Esophagus muscularis mucosa (tissue), 4 donors: ENCODE measurements at places on chromosomes 13 and 19. TPM values are rescaled to one million over a fixed set of nuclear protein-coding genes. Genes with fewer than 3 reads are reported as not detected.

- H3K36me3 ChIP-seq: no peaks in the 10 kb centered on the region
- no peaks in the 10 kb centered on the region for H3K27me3 ChIP-seq
- H3K4me3 ChIP-seq: no peak overlapping the region
Measured at GRCh38 chr13:111629926-111630325, 309.5 kb downstream of the TEX29 start.

DNA sequence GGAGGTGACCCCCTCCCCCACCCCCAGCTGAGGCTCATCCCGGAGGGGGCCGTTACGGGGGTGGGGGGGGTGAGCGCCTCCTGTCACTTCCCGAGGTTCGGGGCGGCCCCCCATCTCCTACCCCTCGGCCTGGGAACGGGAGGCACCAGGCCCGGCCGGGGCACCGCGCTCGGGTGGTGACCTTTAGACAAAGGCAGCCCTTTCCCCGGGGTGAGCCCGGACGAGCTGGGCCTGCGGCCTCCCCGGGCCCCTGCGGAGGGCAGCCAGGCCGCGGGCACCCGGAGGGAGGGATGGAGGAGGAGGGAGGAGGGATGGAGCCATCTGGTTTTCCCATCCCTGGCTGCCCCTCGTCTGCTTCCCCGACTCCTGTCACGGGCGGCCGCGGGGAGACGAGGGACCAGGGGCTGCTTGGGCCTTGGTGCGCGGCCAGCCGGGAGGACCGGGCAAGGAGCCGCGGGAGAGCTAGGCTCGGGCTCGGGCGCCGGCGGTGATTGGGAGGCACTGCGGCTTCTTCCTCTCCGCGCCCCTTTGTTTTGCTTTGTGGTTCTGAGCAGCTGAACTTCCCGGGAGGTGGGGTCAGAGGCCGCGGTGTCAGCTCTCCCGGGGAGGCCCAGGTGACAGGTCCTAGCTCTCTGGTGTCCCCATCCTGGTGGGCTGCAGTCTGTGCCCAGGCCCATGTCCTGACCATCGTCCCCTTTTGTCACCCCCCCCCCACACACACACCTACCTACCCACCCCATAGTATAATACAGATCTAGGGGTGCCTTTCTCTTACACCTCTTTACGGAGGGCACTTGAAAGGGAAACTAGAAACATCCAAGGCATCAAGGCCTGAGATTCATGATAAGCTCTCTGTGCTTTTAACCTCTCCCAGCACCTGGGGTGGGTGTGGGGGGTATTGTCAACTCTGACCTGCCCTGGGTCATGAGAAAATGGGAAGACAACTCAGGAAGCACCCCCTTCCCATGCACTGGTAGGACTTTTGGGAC is 1.3 kb downstream of the BICRA start:
- H3K27ac ChIP-seq: peak overlapping the region; percentile 99
- H3K4me1 ChIP-seq: peaks cover 38% of the 10 kb centered on the region
- H3K4me3 ChIP-seq: peak overlapping the region; percentile 87

DNA sequence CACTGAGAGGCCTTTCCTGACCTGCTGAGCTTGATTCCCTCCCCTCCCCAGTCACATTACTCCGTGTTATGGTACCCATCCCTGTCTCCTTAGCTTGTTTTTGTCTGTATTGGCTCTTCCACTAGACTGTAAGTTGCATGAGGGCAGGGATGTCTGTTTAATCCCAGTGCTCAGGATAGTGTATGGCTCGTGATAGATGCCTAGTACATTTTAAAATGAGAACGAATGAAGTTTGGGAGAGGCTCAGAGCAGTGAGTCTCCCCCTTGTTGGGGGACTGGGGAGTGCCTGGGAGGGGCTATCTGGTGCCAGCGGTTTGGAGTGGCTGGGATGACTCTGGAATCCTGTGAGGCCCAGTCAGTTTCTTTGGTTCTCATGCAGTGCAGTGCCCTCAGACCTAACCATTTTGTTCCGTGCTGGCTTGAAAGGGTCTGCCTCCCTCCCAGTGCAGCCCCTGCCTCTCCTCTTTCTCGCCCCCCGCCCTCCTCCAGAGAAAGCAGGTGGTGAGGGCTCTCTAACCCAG is 35.5 kb downstream of the ACTN4 start:
- H3K4me1 ChIP-seq: peaks cover 99% of the 10 kb centered on the region
- no peak overlapping the region for H3K4me3 ChIP-seq
- H3K27me3 ChIP-seq: no peaks in the 10 kb centered on the region
- DNase-seq: no peak
- H3K27ac ChIP-seq: peak overlapping the region; percentile 98

DNA sequence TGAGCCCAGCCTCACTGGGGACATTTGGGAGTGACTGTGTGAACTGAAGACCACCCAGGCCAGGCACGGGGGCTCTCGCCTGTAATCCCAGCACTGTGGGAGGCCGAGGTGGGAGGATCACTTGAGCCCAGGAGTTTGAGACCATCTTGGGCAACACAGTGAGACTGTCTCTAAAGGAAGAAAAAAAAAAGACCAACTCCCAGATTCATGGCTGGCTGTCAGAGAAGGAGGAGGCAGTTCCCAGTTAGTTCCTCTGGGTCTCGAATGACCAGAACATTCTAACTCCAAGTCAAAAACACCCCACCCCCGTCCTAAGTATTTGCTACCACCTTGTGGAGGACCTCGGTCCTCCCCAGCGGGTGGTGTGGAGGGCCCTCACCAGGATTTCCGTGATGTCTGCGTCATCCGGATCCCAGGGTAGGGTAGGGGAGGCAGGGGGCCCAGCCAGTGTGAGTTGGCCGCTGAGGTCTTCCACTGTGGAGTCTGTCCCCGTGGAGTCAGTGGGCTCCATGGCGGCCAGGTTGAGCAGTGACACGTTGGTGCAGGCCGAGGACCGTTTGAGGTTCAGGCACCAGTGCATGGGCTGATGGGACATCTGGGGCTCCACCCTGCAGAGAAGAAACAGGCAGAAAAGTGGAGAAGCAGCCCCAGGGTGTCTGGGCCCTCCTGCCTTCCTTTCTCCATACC is 1.3 kb downstream of the TSKS start:
- peak overlapping the region; percentile 53 for H3K27ac ChIP-seq
- no peak overlapping the region for H3K4me3 ChIP-seq
- no peaks in the 10 kb centered on the region for H3K36me3 ChIP-seq
- DNase-seq: no peak
- H3K27me3 ChIP-seq: peaks cover 6% of the 10 kb centered on the region

DNA sequence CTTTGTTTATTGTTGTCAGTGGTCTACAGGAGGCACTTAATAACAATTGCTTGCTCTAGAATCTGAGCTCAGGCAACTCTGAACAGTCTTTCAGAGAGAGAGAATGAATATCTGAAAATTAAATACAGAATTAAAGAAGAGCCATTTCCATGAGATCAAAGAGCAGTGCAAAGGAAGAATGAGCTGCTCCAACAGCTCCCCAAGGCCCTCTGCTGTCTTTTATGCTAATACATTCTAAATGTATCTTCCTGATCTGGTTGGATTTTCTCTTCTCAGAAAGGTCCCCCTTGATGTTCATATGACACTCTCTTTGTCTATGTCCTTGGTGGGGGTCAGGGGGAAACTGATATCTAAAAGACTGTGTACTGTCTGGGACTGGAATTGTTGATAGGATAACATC is 1029.6 kb downstream of the PCDH9 start:
- H3K4me1 ChIP-seq: no peaks in the 10 kb centered on the region
- no peaks in the 10 kb centered on the region for H3K36me3 ChIP-seq
- no peak overlapping the region for H3K4me3 ChIP-seq
- H3K27ac ChIP-seq: no peak overlapping the region

GRCh38 chr13:59345311-59345710 is 818.4 kb downstream of the DIAPH3 start:
- DNase-seq: no peak
- no peaks in the 10 kb centered on the region for H3K27me3 ChIP-seq
- no peak overlapping the region for H3K4me3 ChIP-seq
- H3K4me1 ChIP-seq: peaks cover 16% of the 10 kb centered on the region
- H3K36me3 ChIP-seq: no peaks in the 10 kb centered on the region

- no peak overlapping the region for H3K4me3 ChIP-seq
- DNase-seq: no peak
- no peaks in the 10 kb centered on the region for H3K36me3 ChIP-seq
- H3K27me3 ChIP-seq: no peaks in the 10 kb centered on the region
- H3K4me1 ChIP-seq: no peaks in the 10 kb centered on the region
Measured at GRCh38 chr19:14840206-14840605, 5.2 kb upstream of the OR7A5 start.

GRCh38 chr19:1744822-1745563 is 8.3 kb upstream of the ONECUT3 start:
- peaks cover 20% of the 10 kb centered on the region for H3K4me1 ChIP-seq
- no peak for DNase-seq
- H3K36me3 ChIP-seq: no peaks in the 10 kb centered on the region
- no peak overlapping the region for H3K4me3 ChIP-seq
- peaks cover 16% of the 10 kb centered on the region for H3K27me3 ChIP-seq

DNA sequence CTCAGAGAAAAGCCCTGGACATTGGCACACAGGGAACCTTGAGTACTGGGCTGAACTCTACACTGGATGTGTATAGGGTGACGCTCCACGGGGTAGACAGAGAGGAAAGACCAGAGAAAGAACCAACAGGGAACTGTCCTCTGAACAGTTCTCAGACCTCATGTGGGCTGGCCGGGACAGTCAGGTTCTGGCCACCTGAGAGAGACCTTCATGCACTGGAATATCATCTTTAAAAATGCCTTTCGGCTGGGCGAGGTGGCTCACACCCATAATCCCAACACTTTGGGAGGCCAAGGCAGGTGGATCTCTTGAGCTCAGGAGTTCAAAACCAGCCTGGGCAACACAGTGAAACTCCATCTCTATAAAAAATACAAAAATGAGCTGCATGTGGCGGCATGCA is 143.8 kb upstream of the GJB6 start:
- no peak for DNase-seq
- no peak overlapping the region for H3K4me3 ChIP-seq
- no peak overlapping the region for H3K27ac ChIP-seq
- H3K36me3 ChIP-seq: no peaks in the 10 kb centered on the region
- no peaks in the 10 kb centered on the region for H3K27me3 ChIP-seq

DNA sequence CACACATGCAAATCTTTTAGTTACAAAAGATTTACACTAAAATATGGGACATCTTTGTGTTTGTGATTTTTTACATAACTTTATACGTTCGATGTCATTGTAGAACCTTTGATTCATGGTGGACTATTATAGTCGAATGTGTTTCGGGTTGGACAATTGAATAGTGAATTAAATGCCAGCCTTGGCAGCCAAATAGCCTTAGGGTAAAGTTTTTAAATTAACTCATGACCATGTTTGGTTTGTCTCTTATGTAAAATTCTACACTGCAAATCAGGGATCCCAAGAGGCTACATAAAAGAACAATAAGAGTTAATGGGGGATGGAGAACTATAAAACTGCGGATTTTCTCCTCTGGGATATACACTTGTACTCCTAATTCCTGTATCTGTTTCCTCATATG is 1735.6 kb upstream of the SPRY2 start:
- H3K4me1 ChIP-seq: no peaks in the 10 kb centered on the region
- no peaks in the 10 kb centered on the region for H3K36me3 ChIP-seq
- no peak overlapping the region for H3K27ac ChIP-seq
- H3K4me3 ChIP-seq: no peak overlapping the region
- no peak for DNase-seq

- H3K4me3 ChIP-seq: no peak overlapping the region
- no peaks in the 10 kb centered on the region for H3K36me3 ChIP-seq
- no peak for DNase-seq
- no peaks in the 10 kb centered on the region for H3K27me3 ChIP-seq
- no peak overlapping the region for H3K27ac ChIP-seq
Measured at GRCh38 chr13:63910511-63910910, 2494.9 kb upstream of the PCDH20 start.

DNA sequence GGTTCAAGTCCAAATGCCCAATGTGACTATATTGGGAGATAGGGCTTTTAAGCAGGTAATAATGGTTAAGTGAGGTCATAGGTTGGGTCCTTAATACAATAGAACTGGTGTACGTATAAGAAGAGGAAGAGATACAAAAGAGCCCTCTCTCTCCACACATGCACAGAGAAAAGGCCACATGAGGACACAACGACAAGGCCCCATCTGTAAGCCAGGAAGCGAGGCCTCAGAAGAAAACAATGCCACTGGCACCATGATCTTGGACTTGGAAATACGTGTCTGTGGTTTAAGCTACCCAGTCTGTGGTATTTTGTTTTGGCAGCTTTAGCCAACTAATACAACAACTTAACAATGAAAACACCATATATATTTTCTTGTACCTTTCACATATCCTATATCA is 23.4 kb upstream of the RFC3 start:
- H3K36me3 ChIP-seq: no peaks in the 10 kb centered on the region
- H3K27ac ChIP-seq: no peak overlapping the region
- H3K27me3 ChIP-seq: no peaks in the 10 kb centered on the region
- DNase-seq: no peak
- H3K4me1 ChIP-seq: peaks cover 25% of the 10 kb centered on the region

GRCh38 chr19:46704379-46705076 is 12.4 kb downstream of the PRKD2 start:
- H3K36me3 ChIP-seq: peaks cover 84% of the 10 kb centered on the region
- peaks cover 8% of the 10 kb centered on the region for H3K4me1 ChIP-seq
- peak; percentile 95 for DNase-seq
- H3K27me3 ChIP-seq: no peaks in the 10 kb centered on the region
- no peak overlapping the region for H3K27ac ChIP-seq

DNA sequence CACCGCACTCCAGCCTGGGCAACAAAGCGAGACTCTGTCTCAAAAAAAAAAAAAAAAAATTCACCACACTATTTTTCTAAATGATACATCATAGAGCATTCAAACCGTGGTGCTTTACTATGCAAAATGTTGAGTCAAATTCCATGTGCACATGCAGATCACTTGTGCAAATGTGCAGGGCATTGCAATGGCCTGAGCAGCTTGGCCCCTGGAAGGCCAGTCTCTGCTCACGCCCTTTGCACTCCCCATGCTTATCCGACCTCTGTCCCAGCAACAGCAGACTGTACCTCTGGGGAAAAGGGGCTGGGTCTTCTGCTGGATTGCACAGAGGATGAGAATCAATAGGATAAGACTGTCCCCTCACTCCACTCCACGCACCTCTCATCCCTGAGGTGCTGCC is 58.5 kb downstream of the PARP4 start:
- no peak overlapping the region for H3K4me3 ChIP-seq
- H3K4me1 ChIP-seq: no peaks in the 10 kb centered on the region
- no peaks in the 10 kb centered on the region for H3K27me3 ChIP-seq

GRCh38 chr19:42148266-42148665 is 16.0 kb upstream of the POU2F2 start:
- H3K36me3 ChIP-seq: no peaks in the 10 kb centered on the region
- H3K27me3 ChIP-seq: peaks cover 78% of the 10 kb centered on the region
- H3K27ac ChIP-seq: no peak overlapping the region

- no peaks in the 10 kb centered on the region for H3K36me3 ChIP-seq
- H3K27me3 ChIP-seq: no peaks in the 10 kb centered on the region
- no peak overlapping the region for H3K4me3 ChIP-seq
- no peak for DNase-seq
- H3K27ac ChIP-seq: no peak overlapping the region
- H3K4me1 ChIP-seq: no peaks in the 10 kb centered on the region
Measured at GRCh38 chr19:29013325-29013724, 199.6 kb downstream of the UQCRFS1 start.

The OSCAR gene
- 1.7 TPM for total RNA-seq

The ZNF528 gene
- total RNA-seq: 12.8 TPM

The APOC1 gene
- total RNA-seq: 2.5 TPM

The FCAR gene
- total RNA-seq: not detected

The ZNF763 gene
- total RNA-seq: 3.3 TPM

The CYP4F2 gene
- total RNA-seq: not detected

The RAX2 gene
- total RNA-seq: not detected

The ZNF98 gene
- 1.3 TPM for total RNA-seq

The EPSTI1 gene
- total RNA-seq: 16.3 TPM
